C1 segment of cervical spinal cord (tissue), 14 donors: ENCODE measurements at places on chromosomes 1 and 21.

DNA sequence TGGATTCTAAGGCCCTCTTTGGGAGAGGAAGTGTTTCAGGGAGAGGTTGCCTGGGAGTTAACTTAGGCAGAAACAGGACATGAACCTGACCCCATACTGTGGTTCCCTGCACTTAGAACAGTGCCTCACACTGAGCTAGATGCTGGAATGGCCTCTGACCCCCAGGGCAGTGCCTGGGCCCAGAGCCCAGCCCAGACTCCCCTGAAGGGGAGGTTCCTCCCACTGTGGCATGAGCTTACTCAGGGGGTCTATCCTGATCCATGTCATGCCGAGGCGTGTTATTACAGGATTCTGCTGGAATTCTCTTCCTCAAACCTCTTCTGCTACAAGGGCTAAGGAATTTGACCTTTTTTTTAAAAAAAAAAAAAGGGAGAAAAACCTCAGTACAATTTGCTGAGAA lies 72.2 kb downstream of the MRPL37 start:
- DNase-seq = no peak

- no peak for DNase-seq
These were observed 4.8 kb upstream of the SLC2A1 start for GRCh38 chr1:42963378-42964043.

- DNase-seq = no peak
These were observed 463.9 kb upstream of the LRRC7 start for GRCh38 chr1:69103705-69104385.

GRCh38 chr1:46288485-46289133 lies 14.8 kb downstream of the LRRC41 start:
- no peak for DNase-seq

GRCh38 chr21:38219049-38219628 lies 37.7 kb upstream of the KCNJ15 start:
- no peak for DNase-seq

- DNase-seq = no peak
These were observed 9.7 kb downstream of the KDF1 start for GRCh38 chr1:26950602-26951001.

- no peak for DNase-seq
These were observed 63.2 kb downstream of the DTL start for GRCh38 chr1:212098771-212099170.

- DNase-seq = no peak
These were observed 322.3 kb downstream of the CHRM3 start for GRCh38 chr1:239708622-239709021.

- DNase-seq = no peak
These were observed 832 bp downstream of the MRPL20 start for GRCh38 chr1:1406101-1406820.

DNA sequence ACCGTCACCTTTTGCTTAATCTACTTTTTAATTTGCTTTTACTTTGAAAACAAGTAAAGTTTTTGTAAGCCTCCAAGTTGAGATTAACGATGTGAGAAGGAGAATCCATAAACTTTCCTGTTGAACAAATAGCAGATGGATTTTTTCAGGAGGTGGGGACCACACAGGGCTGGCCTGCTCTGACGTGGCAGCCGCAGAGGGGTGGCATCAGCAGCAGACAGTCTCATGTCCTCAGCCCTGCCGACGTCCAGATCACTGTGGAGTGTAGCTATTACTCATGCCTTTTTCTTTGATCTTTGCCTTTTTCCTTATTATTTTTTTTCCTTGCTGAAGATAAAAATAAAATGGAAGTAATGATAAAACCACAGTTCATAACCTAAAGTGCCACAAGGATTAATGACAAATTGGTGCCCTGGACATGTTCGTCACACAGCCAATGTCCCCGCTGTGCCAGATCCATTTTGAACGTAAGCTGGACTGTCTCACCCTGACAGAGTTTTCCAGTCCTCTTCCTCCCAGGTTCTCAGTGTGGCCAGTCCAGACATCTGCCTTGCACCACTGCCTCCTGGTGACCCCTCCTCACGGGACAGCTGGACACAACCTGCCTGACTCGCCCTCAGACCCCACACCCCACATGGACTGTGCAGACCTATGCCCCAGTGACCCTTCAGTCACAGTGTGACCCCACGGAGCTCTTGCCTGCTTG lies 15.4 kb upstream of the ZBTB21 start:
- DNase-seq = no peak

GRCh38 chr1:25051906-25052305 lies 121.8 kb upstream of the RUNX3 start:
- no peak for DNase-seq

- no peak for DNase-seq
These were observed 141.8 kb downstream of the NEK7 start for GRCh38 chr1:198298640-198299039.

DNA sequence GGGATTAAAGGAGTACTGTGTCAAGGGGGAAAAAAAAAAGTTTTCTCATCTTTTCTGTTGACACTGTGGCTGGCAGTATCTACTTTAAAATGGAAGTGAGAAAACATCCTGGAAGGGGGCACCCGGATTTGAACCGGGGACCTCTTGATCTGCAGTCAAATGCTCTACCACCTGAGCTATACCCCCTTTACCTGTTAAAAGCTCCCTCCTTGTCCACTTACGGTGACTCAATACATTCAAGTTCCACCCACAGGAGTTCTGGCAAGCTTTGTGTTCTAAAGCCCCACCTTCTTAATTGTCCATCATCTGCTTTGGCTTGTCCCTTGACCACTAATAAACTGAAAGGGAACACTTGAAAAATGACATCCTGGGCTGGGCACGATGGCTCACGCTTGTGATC lies 68.2 kb downstream of the FNBP1L start:
- no peak for DNase-seq

GRCh38 chr1:204161609-204162493 lies 4.3 kb downstream of the REN start:
- DNase-seq = no peak

- no peak for DNase-seq
These were observed 14.3 kb downstream of the XCL2 start for GRCh38 chr1:168529518-168529917.

DNA sequence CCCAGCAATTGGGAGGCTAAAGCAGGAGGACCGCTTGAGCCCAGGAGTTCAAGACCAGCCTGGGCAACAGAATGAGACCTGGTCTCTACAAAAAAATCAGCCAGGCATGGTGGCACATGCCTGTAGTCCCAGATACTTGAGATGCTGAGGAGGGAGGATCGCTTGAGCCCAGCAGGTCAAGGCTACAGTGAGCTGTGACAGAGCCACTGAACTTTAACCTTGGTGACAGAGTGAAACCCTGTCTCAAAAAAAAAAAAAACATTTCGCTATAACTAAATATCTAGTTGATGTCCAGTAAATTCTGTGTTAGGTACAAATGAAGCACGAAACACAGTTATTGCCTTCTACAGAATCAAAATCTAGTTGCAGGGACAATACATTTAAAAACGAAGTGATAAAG lies 95.7 kb upstream of the HP1BP3 start:
- no peak for DNase-seq

GRCh38 chr1:47201179-47201578 lies 11.3 kb upstream of the PDZK1IP1 start:
- no peak for DNase-seq

DNA sequence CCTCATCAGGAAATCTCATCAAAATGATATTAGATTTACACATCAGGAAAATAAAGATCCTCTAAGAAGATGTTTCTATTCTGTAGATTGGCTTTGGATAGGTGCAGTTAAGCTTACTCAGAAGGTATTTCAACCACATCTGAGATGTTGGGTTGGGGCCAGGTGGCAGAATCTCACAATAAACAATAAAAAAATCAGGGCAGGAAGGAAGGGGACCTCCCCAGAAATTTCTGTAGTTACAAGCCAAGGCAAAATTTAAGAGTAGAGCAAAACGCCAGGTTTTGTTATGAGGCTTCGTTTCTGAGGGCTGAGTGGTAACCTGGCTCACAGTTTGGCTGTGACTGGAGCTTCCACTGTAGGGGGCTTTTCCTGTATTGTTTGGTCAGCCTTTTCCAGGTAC lies 84.8 kb downstream of the HUNK start:
- DNase-seq = no peak

DNA sequence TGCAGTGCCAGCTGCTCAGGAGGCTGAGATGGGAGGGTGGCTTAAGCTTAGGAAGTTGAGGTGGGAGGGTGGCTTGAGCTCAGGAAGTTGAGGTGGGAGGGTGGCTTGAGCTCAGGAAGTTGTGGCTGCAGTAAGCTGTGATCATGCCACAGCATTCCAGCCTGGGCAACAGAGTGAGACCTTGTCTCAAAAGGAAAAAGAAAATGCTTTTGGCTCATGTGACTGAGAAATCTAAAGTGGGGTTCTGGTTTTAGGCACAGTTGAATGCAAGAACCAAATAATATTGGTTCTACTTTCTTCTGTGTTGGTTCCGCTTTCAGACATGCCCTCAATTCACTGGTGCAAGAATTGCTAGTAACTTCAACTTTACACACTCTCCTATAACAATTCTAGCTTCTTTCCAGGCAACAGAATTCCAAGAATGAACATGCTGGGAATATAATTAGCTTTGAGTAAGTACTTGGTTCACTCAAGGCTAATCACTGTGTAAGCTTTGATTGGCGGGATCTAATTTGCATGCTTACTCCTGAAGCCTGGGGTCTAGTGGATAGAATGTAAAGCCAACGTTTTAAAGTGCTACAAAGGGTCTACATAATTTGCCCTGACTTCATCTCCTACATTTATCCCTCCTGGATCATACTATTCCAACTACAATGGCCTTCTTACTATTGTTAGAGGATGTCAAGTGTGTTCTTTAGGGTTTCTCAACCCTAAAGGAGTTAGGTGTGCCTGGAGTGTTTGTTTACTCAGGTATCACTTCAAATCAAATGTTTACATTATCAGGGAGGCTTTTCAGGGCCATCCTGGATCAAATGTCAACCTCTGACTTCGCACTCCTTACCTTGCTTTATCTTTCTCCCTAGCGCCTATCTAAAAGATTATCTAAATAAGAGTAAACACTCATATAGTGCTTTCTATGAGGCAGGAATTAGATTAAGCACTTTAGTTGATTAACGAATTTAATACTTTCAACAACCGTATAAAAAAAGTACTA lies 115.1 kb downstream of the SLC16A1 start:
- no peak for DNase-seq

DNA sequence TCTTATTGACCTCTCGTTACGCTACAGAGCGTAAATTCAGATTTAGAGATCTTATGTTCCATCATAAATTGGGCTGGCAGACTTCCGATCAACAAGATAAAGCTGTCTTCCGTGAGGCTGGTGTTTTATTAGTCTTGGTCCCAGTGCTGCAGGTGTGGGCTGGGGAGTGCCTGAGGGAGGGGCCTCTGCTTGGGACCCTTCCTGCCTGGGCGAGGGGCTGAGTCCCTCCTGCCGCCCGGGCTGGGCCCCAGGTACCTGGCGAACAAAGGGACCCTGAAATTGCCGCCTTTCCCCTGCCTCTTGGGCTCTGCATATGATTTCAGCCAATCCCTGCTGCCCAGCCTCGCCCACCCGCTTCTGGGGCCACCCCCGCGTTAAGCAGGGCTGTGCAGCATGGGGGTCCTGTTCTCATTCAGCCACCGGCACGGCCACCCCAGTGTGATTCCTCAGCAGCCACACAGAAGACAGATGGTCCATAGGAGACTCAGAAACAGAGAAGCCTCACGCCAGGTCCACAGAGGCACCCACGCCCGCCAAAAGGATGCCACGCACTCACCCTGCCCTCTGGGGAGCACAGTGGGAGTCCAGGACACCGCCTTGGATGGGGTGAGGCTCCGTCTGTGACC lies 6.1 kb upstream of the SAMD11 start:
- DNase-seq = no peak

DNA sequence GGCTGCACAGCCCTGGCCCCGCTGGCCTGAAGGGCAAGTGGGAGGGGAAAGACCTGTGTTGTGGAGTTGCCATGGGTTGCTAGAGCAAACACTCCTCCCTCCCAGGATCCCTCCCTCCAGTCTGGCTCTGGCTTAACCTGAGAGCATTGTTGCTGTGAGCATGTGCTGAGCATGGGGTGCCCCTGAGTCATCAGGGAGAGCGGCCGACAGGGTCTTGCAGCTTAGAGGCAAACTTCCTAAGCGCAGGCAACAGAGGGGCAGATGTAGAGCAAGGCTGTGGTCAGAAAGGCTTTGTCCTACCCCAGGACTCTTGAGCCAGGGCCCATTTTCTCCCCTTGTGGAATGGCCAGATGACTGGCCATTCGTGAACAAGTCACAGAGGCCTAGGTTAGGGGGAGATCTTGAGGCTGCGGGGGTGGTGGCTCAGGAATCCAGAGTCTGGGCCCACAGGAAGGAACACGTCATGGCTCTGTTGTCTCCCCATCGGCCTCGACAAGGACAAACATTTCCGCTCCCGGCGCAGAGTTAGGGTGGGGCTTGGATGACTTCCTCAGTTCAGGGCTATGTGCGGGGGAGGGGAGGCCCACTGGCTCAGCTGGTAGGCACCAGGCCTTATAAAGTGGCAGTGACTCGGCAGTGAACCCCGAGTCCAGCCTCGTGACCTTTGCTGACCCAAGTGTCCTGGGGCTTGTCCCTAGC lies 362 bp upstream of the DYNLT4 start:
- peak; percentile 67 for DNase-seq

- no peak for DNase-seq
These were observed 46.9 kb downstream of the VWA5B1 start for GRCh38 chr1:20337581-20337980.

DNA sequence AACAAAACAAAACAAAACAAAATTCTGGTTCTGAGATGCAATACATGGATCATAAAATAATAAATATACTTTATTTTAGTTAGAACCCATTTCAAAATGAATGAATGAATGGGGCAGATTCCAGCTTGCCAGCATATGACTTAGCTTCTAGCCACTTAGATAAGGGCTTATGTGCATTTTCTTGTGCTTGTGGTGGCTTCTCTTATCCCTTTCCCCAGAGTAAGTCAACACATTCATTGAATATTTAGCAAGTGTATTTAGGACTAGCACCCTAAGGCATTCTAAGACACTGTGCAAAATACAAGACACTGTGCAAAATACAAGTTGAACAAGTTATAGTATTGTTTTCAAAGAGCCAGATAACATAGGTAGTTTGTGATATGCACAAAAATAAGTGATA lies 4.7 kb downstream of the ADIPOR1 start:
- no peak for DNase-seq

- no peak for DNase-seq
These were observed 51.0 kb downstream of the MT1HL1 start for GRCh38 chr1:236953151-236953700.

DNA sequence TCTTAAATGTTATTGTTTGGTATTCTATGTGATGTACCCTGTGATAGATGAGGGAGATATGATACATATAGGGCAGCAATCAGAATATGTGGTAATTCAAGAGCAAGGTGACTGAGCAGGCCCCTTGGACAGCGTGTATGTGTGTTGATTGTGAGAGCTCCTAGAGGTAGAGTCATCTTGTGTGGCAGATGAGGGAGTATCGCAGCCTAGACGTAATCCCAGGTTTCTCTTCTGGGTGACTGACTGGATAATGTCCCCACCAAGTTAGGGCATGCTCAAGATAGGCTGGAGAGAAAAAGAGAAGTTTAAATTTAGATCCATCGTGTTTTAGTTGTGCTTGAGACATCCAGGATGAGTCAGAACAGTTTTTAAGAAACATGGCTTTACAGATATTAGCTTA lies 185.3 kb downstream of the ZP4 start:
- no peak for DNase-seq

GRCh38 chr1:146049436-146049835 lies 27.9 kb upstream of the HJV start:
- no peak for DNase-seq
